ENCODE measurements at places on chromosomes 5 and 9.

DNA sequence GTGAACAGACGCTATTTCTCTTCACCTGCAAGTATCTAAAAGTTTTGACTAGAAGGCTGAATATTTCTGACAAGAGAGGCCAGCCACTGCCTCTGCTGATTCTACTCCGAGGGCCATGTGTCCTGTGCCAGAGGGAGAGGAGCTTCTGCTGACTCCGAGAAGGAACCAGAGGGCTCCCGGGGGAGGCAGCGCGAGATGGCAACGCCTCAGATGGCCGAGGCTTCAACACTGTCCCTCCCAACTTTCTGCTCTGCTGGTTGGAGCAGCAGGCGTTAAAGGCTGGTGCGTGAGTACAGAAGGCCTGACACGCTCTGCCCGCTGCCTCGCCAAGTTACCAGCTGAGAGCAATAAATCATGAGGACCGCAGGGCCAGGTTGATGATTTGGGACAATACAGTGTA is 178.8 kb downstream of the GAPVD1 start:
- H3K4me3 ChIP-seq, result no peak overlapping the region
- H3K4me1 ChIP-seq, result no peaks in the 10 kb centered on the region
- H3K27ac ChIP-seq, result no peak overlapping the region
- H3K27me3 ChIP-seq, result no peaks in the 10 kb centered on the region

DNA sequence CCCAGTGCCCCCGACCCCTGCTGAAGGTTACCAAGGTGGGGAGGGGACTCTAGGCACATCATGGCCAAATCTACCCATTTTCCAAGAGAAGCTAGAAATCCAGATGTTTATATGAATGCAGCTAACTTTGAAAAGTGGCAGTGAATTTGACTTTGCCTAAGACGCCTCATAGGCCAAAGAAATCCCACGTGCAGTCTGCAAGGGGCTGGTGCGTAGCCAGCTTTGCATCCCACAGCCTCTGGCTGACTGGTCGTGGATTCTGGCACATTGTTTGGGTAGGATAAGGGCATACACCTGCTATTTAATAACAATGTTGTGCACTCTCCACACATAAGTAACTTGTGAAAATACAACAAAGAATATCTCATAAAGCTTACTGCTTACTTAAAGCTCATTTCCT is 3.5 kb upstream of the GADD45G start:
- no peaks in the 10 kb centered on the region for H3K27me3 ChIP-seq
- peaks cover 6% of the 10 kb centered on the region for H3K4me1 ChIP-seq
- H3K27ac ChIP-seq, result no peak overlapping the region
- peaks cover 17% of the 10 kb centered on the region for H3K36me3 ChIP-seq
- ATAC-seq, result no peak

DNA sequence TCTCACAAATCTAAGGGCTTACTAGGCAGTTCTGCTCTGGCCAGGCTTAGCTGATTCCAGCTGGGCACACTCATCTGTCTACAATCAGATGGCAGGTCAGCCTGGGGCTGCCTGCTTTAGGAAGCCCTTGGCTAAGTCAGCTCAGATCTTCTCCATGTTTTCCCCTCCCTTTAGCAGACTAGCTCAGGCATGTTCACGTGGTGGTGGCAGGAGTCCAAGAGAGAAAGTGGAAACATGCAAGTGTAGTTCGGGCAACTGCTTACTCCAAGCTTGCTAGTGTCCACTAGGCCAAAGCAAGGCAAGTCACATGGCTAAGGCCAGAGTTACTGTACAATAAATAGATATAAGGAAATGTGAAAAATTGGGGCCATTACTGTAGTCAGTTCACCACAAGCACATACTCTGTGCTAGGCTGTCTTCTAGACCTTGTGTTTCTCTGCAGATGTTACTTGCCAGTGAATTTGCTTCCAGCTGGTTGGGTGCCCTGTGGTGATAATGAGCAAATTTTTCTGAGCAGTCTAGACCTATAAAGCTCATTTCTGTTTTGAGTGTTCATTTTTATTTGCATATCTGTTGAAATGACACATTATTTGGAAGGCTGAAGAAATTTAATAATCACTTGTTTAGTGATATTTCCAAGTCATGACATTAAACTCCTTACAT is 38.3 kb downstream of the RECK start:
- no peak overlapping the region for H3K27ac ChIP-seq
- H3K4me3 ChIP-seq, result no peak overlapping the region
- no peak for ATAC-seq
- H3K4me1 ChIP-seq, result no peaks in the 10 kb centered on the region

GRCh38 chr5:17229313-17229712 is 11.9 kb downstream of the BASP1 start:
- H3K4me3 ChIP-seq, result no peak overlapping the region
- no peak overlapping the region for H3K27ac ChIP-seq
- no peaks in the 10 kb centered on the region for H3K4me1 ChIP-seq
- H3K27me3 ChIP-seq, result peaks cover 21% of the 10 kb centered on the region
- no peaks in the 10 kb centered on the region for H3K36me3 ChIP-seq
- ATAC-seq, result no peak

- ATAC-seq, result no peak
- no peak overlapping the region for H3K4me3 ChIP-seq
- no peaks in the 10 kb centered on the region for H3K27me3 ChIP-seq
Measured at GRCh38 chr9:95757439-95757838, 118.1 kb upstream of the ERCC6L2 start.

- ATAC-seq, result no peak
- H3K4me3 ChIP-seq, result no peak overlapping the region
- no peaks in the 10 kb centered on the region for H3K27me3 ChIP-seq
- H3K36me3 ChIP-seq, result no peaks in the 10 kb centered on the region
- no peaks in the 10 kb centered on the region for H3K4me1 ChIP-seq
Measured at GRCh38 chr5:60299944-60300343, 400.0 kb downstream of the DEPDC1B start.

- no peak overlapping the region for H3K4me3 ChIP-seq
- H3K36me3 ChIP-seq, result no peaks in the 10 kb centered on the region
- H3K27me3 ChIP-seq, result peaks cover 7% of the 10 kb centered on the region
- H3K27ac ChIP-seq, result no peak overlapping the region
- no peak for ATAC-seq
- H3K4me1 ChIP-seq, result no peaks in the 10 kb centered on the region
Measured at GRCh38 chr5:39513236-39513635, 88.5 kb upstream of the DAB2 start.

DNA sequence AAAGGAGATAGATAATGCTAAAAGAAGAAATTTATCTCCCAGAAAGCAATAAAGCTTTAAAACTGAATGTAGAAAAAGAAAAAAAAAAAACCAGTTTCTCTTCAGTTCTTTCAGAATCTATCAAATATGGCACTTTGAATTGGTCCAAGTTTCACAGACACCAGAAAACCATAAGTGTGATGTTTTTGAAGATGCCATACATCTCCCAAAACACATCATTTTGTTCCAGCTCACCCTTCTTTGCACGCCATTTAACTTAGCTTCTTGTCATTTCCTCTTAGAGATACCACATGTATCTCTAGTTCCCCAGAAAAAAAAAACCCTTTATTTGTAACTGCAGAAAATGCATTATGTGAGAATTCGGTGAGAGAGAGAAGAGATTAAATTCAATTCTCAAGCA is 46.1 kb upstream of the MAMDC2 start:
- H3K4me1 ChIP-seq, result no peaks in the 10 kb centered on the region
- H3K27ac ChIP-seq, result no peak overlapping the region
- H3K36me3 ChIP-seq, result no peaks in the 10 kb centered on the region
- no peak overlapping the region for H3K4me3 ChIP-seq

Data from activated T-helper 17 cell treated with anti-CD3 and anti-CD28 coated beads, Interleukin-2, amount 50 U/mL, for 72 hours (primary cell).